Thyroid gland (tissue), 4 donors: ENCODE measurements at places on chromosomes 12 and 14. TPM values are rescaled to one million over a fixed set of nuclear protein-coding genes. Genes with fewer than 3 reads are reported as not detected.

PMCH gene
- not detected for total RNA-seq

INHBE gene
- not detected for total RNA-seq

ACOT6 gene
- not detected for total RNA-seq

NGDN gene
- total RNA-seq, result 37.9 TPM

TMX1 gene
- 42.2 TPM for total RNA-seq

PRH2 gene
- total RNA-seq, result not detected
